ENCODE measurements at places on chromosomes 16 and 17.

GRCh38 chr17:68356949-68357455 lies 65.7 kb downstream of the ARSG start:
- H3K36me3 ChIP-seq, result no peaks in the 10 kb centered on the region
- no peaks in the 10 kb centered on the region for H3K27me3 ChIP-seq
- H3K4me1 ChIP-seq, result peaks cover 13% of the 10 kb centered on the region
- no peak overlapping the region for H3K27ac ChIP-seq

GRCh38 chr17:7673239-7673638 lies 14.1 kb downstream of the TP53 start:
- peak; percentile 85 for DNase-seq
- no peak overlapping the region for H3K4me3 ChIP-seq
- 0 out of 2 replicates have a peak overlapping the region, but pooled peaks have one; percentile 80 for H3K27ac ChIP-seq
- H3K36me3 ChIP-seq, result peaks cover 60% of the 10 kb centered on the region
- H3K4me1 ChIP-seq, result peaks cover 26% of the 10 kb centered on the region
- H3K27me3 ChIP-seq, result no peaks in the 10 kb centered on the region

GRCh38 chr17:82553210-82553930 lies 33.8 kb downstream of the FOXK2 start:
- peak overlapping the region; percentile 42 for H3K27ac ChIP-seq
- H3K27me3 ChIP-seq, result no peaks in the 10 kb centered on the region
- peaks cover 28% of the 10 kb centered on the region for H3K4me1 ChIP-seq
- peak; percentile 50 for DNase-seq
- no peaks in the 10 kb centered on the region for H3K36me3 ChIP-seq
- no peak overlapping the region for H3K4me3 ChIP-seq

- no peak overlapping the region for H3K4me3 ChIP-seq
- H3K36me3 ChIP-seq, result peaks cover 20% of the 10 kb centered on the region
- peak overlapping the region; percentile 83 for H3K27ac ChIP-seq
- no peaks in the 10 kb centered on the region for H3K27me3 ChIP-seq
- no peak for DNase-seq
- H3K4me1 ChIP-seq, result peaks cover 42% of the 10 kb centered on the region
Measured at GRCh38 chr16:29720703-29721102, 25.1 kb downstream of the C16orf54 start.

- H3K27ac ChIP-seq, result no peak overlapping the region
- peaks cover 38% of the 10 kb centered on the region for H3K4me1 ChIP-seq
- no peak overlapping the region for H3K4me3 ChIP-seq
- DNase-seq, result no peak
Measured at GRCh38 chr16:54336631-54337204, 50.1 kb upstream of the IRX3 start.

DNA sequence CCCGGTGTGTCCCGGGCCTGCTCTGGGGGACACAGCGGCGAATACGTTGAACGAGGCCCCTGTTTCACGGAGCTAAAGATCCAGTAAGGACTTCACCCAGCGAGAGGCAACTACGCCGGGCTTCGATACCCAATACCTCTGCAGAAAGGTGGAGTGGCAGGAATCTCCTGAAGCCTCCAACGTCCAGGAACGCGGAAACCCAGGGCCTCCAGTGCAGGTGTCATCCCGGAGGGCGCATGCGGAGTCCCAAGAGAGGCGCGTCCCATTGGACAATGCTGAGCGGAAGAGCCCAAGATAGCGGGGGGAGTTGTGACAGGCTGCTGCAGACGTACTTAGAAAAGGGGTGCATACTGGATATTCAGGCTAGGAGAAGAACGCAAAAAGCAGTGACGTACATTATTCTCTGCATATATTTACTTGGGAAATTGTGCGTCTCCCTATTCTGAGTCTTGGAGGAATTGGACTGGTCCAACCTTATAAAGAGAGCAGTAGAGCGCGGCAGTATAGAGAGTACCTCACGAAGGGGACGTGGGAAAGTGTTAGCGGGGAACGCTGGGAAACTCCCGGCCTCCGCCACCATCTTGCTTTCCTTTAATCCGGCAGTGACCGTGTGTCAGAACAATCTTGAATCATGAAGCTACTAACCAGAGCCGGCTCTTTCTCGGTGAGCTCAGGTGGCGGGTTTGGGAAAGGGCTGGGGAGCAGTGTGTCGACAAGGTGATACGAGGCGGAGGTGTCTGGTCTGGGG lies at the start of gene UQCRC2:
Gene UQCRC2, plus strand, starts transcription at position 569 of the 748 bp plus-strand sequence. Its CDS starts 63 bp downstream, at position 632.
- DNase-seq, result peak; percentile 97
- no peaks in the 10 kb centered on the region for H3K27me3 ChIP-seq
- peaks cover 6% of the 10 kb centered on the region for H3K4me1 ChIP-seq
- peaks cover 9% of the 10 kb centered on the region for H3K36me3 ChIP-seq
- H3K27ac ChIP-seq, result peak within 1 kb of the TSS; percentile 94
- peak within 1 kb of the TSS; percentile 87 for H3K4me3 ChIP-seq

DNA sequence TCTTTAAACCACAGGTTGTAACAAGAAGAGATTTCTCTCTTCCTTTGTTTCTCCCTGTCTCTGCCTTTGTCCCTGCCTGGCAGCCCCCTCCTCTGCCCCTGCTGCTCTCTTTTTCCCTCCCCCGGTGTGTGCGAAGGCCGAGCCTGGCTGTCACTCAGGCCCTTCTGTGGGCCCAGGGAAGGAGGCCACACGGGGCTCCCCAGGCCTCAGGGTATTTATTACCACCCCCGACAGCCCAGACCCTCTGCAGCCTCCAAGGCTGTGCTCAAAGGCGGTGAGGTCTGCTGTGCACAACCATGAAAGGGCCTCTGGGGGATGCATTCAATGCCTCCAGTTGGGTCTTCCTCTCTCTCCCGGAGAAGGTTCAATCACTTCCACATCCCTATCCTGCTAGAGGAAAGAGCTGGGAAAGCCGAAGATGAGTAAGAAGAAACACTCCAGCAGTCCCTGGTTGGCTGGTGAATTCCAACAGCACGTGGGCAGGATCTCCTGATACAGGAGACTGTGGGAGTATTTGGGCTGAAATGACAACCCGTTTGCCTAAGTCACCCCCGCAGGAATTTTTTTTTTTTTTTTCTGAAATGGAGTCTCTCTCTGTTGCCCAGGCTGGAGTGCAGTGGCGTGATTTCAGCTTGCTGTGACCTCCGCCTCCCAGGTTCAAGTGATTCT lies 34.2 kb downstream of the ZNF423 start:
- peak; percentile 29 for DNase-seq
- H3K27ac ChIP-seq, result 0 out of 2 replicates have a peak overlapping the region, but pooled peaks have one; percentile 69
- no peak overlapping the region for H3K4me3 ChIP-seq
- peaks cover 43% of the 10 kb centered on the region for H3K4me1 ChIP-seq
- no peaks in the 10 kb centered on the region for H3K36me3 ChIP-seq

DNA sequence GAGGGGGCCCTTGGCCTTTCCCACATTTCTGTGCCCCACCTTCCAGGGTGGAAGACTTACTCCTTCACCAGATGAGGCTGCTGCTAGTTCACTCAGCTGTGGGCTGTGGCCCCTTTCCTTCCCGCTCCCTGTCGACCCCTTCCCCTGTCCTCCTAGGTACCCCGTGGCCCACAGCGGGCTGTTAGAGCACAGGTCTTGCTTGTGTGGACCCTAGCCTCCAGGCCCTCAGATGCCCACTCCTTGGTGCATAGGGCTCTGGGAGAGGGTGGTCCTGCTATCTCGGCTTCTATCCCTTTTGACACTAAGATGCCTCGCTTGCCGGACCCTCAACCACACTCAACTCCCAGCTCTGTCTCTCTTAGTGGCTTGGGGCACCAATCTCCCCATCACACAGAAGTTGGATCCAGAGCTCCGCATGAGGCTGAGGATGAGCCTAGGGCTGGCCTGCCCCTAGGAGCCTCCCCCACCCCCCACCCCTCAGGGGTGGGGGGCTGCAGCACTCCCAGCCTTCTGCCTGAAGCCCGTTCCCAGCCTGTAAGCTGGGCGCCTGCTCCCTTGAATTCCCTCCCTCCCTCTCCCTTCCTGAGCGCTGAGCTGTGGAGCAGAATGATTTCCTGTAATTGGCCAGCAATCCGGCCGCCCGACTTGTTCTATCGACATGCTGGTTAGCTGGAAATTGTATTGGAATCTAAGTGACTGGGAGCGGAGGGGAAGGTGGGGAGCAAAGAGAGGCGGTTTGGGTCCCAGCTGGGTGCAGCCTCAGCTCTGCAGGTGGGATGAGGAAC lies 30.9 kb downstream of the DCAKD start:
- H3K4me1 ChIP-seq, result peaks cover 20% of the 10 kb centered on the region
- H3K36me3 ChIP-seq, result no peaks in the 10 kb centered on the region
- H3K27ac ChIP-seq, result no peak overlapping the region
- H3K4me3 ChIP-seq, result peak overlapping the region; percentile 68
- DNase-seq, result peak; percentile 82

- no peaks in the 10 kb centered on the region for H3K4me1 ChIP-seq
- DNase-seq, result no peak
- H3K27me3 ChIP-seq, result no peaks in the 10 kb centered on the region
- H3K4me3 ChIP-seq, result no peak overlapping the region
- no peaks in the 10 kb centered on the region for H3K36me3 ChIP-seq
- H3K27ac ChIP-seq, result no peak overlapping the region
Measured at GRCh38 chr17:79138826-79139225, 64.2 kb downstream of the ENGASE start.

DNA sequence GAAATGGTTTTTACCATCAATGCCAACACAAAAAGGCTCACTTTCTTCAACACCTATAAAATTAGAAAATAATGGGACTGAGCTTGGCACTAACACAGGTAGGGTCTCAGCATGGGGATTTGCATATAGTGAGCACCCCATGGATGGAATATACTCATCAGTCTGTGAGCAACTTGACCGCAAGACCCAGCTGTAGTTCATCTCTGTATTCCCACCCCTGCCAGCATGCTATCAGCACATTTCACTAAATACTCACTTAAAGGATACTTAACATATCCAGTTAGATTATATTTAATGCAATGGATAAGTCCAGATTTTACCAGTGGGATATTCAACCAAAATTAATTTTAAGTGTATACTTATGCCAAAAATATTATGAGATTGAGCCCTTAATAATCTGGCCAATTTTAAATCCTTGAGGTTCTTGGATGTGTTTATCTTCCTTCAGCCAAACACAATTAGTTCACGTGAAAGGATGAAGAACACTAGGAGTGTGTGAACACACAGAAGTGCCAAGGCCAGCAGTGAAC lies 66.7 kb downstream of the C16orf95 start:
- H3K36me3 ChIP-seq, result no peaks in the 10 kb centered on the region
- H3K27ac ChIP-seq, result no peak overlapping the region
- H3K27me3 ChIP-seq, result no peaks in the 10 kb centered on the region
- H3K4me1 ChIP-seq, result no peaks in the 10 kb centered on the region

GRCh38 chr16:86314402-86315025 lies 195.8 kb upstream of the FOXF1 start:
- no peaks in the 10 kb centered on the region for H3K4me1 ChIP-seq
- DNase-seq, result no peak
- H3K4me3 ChIP-seq, result no peak overlapping the region
- H3K36me3 ChIP-seq, result no peaks in the 10 kb centered on the region
- no peak overlapping the region for H3K27ac ChIP-seq

- peak overlapping the region; percentile 72 for H3K4me3 ChIP-seq
- no peak overlapping the region for H3K27ac ChIP-seq
- H3K27me3 ChIP-seq, result peaks cover 54% of the 10 kb centered on the region
- H3K4me1 ChIP-seq, result no peaks in the 10 kb centered on the region
- DNase-seq, result peak; percentile 83
Measured at GRCh38 chr16:67000384-67001351, 12.3 kb downstream of the CES4A start.

DNA sequence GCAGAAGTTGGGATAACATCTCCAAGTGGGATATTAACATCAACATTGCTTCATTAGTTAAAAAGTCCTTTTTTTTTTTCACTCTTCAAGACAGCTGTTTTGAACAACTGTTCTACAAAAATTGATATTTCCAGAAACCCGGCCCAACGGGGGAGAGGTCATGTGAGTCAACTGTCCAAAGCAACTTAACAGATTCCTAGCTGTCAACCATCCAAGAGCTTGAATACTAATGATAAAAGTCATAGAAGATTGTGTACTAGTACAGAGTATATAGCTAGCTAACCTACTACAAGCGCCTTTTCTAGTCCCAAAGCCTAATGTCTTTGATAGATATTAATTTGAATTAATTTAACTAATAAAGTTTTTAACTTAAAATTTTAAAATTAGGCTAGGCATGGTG lies 172.0 kb downstream of the CYB561 start:
- 0 out of 2 replicates have a peak, but pooled peaks cover 3% of the 10 kb centered on the region for H3K4me1 ChIP-seq
- no peak overlapping the region for H3K4me3 ChIP-seq
- no peaks in the 10 kb centered on the region for H3K27me3 ChIP-seq
- no peaks in the 10 kb centered on the region for H3K36me3 ChIP-seq

DNA sequence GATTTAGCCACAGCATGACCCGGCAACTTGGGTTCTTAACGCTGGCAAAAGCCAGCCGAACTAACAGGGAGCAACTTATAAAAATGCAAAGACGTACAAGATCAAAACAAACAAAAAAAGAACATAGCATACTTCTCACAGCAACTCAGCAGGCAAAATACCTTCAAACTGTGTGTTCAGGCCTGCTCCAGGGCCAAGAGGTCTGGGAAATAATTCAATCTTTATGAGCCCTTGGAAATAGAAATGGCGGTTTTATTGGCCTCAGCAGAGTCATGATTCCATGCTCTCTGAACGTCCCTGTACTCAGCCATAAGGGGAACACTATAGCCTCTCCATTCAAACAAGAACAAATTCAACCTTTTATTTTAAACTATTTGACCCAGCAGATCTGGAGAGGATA lies 101.3 kb upstream of the C17orf78 start:
- no peak overlapping the region for H3K4me3 ChIP-seq
- no peaks in the 10 kb centered on the region for H3K4me1 ChIP-seq
- no peak for DNase-seq
- H3K27ac ChIP-seq, result peak overlapping the region; percentile 45
- peaks cover 41% of the 10 kb centered on the region for H3K36me3 ChIP-seq

DNA sequence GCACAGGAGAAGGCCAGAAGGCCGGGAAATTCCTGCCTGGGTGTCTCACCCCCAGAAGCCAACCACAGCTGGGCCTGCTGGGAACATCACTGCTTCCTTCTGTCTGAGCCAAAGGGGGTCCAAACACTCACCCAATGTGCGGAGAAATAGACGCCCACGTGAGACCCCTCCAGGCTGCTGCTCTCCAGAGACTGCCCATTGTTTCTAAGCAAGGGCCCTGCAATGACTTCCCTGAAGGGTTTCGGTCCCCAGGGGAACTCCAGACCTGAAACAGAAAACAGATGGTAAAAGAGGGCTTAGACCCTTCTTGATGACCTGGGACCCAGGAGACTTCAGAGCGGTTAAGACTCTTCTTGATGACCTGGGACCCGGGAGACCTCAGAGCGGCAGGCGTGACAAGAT lies 41.3 kb downstream of the MRM3 start:
- DNase-seq, result no peak
- H3K27me3 ChIP-seq, result no peaks in the 10 kb centered on the region
- no peaks in the 10 kb centered on the region for H3K4me1 ChIP-seq
- peaks cover 9% of the 10 kb centered on the region for H3K36me3 ChIP-seq

- no peaks in the 10 kb centered on the region for H3K27me3 ChIP-seq
- peaks cover 3% of the 10 kb centered on the region for H3K4me1 ChIP-seq
- peaks cover 12% of the 10 kb centered on the region for H3K36me3 ChIP-seq
- H3K4me3 ChIP-seq, result no peak overlapping the region
- DNase-seq, result peak; percentile 61
Measured at GRCh38 chr17:49708515-49709183, 885 bp upstream of the SLC35B1 start.

DNA sequence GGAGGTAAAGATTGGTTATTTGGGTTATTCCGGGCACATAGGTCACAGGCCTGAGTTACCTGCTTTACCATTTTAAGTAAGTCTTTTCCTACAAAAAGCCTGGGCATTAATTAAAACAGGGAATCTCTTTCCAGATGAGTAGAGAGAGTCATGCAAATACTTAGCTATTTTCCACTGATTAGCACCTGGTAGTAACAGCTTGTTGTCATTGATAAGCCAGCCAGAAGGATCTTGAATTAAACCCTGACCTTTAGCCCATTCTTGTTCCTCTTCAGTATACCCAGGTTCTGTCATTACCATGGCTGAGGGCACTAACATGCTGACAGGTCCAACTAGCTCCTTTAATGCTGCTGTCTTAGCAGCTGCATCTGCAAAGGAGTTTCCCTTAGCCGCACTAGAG lies 44.4 kb upstream of the ARL4D start:
- H3K27me3 ChIP-seq, result no peaks in the 10 kb centered on the region
- DNase-seq, result no peak
- peaks cover 13% of the 10 kb centered on the region for H3K4me1 ChIP-seq
- H3K4me3 ChIP-seq, result no peak overlapping the region
- H3K27ac ChIP-seq, result no peak overlapping the region
